ENCODE measurements at places on chromosomes 2 and 18. TPM values are rescaled to one million over a fixed set of nuclear protein-coding genes. Genes with fewer than 3 reads are reported as not detected.

NAT8 gene
- not detected for total RNA-seq

SERPINB11 gene
- total RNA-seq = not detected

NOL4 gene
- not detected for total RNA-seq

PRKCE gene
- total RNA-seq = 3.7 TPM

DYNAP gene
- total RNA-seq = not detected

MALL gene
- total RNA-seq = 6.7 TPM

TCF7L1 gene
- total RNA-seq = 1.0 TPM

IHH gene
- total RNA-seq = not detected

INHBB gene
- total RNA-seq = not detected

WIPF1 gene
- total RNA-seq = 5.5 TPM

EPC2 gene
- total RNA-seq = 8.6 TPM

CHRNG gene
- not detected for total RNA-seq

Measured in bronchus fibroblast of lung (primary cell).